ENCODE measurements at places on chromosomes 12 and 14. TPM values are rescaled to one million over a fixed set of nuclear protein-coding genes. Genes with fewer than 3 reads are reported as not detected.
A peak's percentile ranks its signal among the peaks of the same experiment; 100 is the strongest.

DNA sequence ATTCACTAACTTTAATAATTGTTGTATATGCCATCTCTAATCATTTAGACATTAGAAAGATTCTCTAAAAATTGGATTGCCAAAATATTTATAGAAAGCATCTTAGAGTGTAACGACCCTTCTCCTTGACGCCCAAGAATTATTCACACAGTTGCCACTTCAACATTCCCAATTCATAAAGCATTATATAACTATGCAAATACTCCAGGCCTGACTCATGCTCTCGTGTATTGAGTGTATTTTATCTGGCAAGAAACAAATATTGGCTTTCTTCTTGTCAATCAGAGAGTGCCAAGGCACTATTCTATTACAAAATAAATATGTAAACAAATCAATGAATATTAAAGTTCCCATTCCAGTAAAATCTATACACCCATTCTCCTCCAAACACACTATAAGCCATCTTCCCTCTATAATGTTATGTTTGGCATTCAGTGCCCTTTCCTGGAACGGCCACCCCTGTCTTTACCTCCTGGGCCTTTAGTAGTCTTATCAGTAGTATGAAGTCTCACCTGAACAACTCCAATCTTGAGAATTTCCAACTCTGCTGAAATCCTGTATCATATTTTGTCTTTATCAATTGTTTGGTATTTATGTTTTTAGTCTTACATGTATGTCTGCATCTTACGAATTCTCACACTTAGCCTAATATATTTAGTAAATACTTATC, 182.6 kb downstream of the PIK3C2G start:
- no peak for DNase-seq

The REM2 gene
- 0.74 TPM for polyA plus RNA-seq

DNA sequence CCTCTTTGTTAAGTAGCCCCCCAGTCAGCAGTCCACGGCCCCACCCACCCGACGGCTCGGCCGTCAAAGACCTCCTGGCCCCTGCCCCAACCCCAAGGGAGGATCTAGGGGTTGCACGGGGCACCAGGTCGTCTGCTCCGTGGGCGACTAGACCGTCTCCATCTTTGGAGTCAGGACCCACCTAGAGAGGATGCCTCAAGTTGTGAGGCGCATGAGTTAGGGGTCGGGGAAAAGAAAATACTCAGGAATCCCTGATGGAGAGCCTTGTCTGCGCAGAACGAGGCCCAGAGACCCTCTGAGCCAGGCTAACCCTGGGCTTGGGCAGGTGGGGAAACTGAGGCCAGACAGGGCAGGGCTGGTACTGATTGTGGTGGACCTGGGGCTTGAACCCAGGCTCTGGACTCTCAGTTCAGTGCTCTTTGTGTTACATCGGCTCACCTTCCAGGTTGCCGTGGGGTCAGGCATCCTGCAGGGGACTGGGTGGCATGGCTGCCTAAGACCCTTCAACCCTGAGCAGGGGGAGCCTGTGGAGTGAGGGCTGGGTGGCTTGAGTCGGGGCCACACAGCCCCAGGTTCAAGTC, 839 bp downstream of the OTUB2 start:
- DNase-seq: no peak

- DNase-seq: no peak
Observed at GRCh38 chr12:133129368-133130037, 571 bp downstream of the ZNF891 start.

DNA sequence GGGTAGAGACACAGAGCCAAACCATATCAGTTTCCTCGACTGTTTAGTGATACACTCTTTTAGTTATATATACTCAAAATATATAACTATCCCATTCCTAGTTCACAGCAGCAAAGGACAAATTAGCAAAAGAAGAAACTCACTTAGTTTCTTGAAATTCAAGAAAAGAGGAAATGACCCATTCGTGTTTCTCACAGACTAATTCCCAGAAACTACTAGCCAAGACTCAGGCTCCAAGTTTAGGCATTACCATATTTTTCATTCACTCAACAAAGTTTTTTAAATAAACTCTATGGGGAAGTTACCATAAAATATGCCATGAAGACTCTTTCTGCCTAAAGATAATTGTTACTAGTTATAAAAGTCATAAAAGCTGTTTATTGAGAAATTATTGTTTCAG, 152.3 kb upstream of the DAAM1 start:
- no peak for DNase-seq

The SAV1 gene
- polyA plus RNA-seq: 6.9 TPM

The HOXC6 gene
- not detected for polyA plus RNA-seq

DNA sequence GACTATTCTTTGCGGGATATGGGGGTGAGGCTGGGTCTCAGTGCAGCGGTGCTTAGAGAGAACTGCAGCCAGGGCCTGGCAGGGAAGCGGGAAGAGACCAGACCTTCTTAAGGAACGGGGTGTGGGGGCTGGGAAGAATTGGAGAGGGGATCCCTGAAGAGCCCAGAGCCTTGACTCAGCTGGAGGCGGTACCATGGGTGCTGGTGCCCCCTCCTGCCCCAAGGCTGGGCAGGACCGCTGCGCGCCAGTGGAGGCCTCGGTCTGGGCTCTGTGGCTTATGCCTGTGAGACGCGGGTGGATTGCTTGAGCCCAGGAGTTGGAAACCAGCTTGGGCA, 1.3 kb upstream of the RNU7-1 start:
- no peak for DNase-seq

The FOXA1 gene
- polyA plus RNA-seq: not detected

GRCh38 chr14:99945732-99946651, 119.2 kb upstream of the EVL start:
- peak; percentile 9 for DNase-seq

GRCh38 chr12:46546634-46547273, 174.2 kb upstream of the SLC38A2 start:
- DNase-seq: peak; percentile 36

The PTPN21 gene
- polyA plus RNA-seq: not detected

GRCh38 chr12:96140174-96140573, 54.0 kb upstream of the ELK3 start:
- DNase-seq: no peak

The OR6J1 gene
- not detected for polyA plus RNA-seq

GRCh38 chr12:84723988-84724387, 188.6 kb downstream of the SLC6A15 start:
- no peak for DNase-seq

GRCh38 chr14:68466491-68466977, 326.3 kb downstream of the ZFP36L1 start:
- DNase-seq: no peak

The CLEC14A gene
- not detected for polyA plus RNA-seq

- no peak for DNase-seq
Observed at GRCh38 chr12:26939953-26940352, 1.7 kb downstream of the FGFR1OP2 start.

The CCDC59 gene
- polyA plus RNA-seq: 94.0 TPM

DNA sequence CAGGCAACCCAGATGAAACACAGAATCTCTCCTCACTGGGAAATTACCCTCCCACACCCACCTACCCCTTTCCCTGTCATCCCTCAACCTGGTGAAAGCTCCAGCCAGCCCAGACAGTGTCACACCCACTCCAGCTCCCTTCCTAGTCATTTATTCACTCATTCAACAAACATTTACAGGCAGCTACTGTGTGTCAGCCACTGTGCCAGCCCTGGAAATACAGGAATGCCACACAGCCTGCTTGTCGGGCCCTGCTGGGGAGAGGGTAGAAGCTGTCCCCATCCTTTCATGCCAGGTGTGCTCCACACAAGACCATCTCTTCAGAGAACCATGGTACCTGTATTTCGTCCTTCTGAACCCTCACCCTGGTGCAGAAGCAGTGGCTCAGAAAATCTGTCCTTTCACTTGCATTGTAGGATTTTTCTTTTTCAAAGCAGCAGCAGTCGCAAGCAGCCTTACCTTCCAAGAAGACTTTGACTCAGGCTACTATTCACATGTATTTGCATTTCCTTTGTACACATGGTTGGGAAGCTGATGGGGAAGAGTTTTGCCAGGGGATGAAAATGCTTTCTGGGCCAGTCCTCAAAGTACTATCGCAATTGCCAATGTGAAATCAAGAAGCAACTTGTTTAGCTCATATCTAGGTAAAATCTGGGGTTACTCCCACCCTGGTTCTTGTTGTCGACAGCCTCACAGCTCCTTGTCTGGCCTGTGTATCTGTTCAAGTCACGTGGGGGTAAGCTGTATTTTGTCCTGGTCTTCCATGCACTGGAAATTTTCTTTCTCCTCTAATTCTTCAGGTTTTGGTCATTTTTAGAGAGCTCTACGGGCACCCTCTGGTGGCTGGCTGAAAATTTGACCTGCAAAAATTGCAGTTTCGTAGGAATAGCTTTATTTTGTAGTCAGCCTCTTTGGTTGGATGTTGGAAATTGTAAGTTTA, 147.4 kb upstream of the EGLN3 start:
- no peak for DNase-seq

DNA sequence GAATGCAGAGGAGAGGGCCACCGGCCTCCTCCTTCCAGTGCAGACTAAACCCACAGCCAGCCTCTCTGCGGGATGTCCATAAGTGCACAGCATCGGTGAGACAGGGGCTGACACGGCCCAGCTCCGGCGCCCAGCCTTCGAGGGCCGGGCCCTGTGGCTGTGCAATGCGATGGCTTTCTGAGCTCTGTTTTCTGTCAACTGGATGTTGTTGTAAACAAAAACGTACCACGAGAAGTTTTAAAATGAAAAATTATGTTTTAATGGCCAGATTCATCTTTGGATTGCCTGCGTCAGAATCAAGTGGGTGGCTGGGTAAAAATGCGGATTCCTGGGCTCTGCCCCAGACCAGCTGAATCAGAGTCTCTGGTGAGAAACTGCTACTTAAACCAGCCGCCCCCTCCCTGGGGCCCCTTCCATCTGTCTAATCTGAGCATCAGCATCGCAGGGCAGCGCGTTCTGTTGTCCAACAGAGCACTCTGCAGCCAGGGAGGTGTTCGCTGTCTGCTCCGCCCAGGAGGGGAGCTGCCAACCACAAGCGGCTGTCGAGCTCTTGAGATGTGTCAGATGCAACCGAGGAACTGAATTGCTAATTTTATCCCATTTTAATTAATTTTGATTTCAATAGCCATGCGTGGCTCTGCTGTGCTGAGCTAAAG, 133.4 kb downstream of the RFLNA start:
- DNase-seq: peak; percentile 51

DNA sequence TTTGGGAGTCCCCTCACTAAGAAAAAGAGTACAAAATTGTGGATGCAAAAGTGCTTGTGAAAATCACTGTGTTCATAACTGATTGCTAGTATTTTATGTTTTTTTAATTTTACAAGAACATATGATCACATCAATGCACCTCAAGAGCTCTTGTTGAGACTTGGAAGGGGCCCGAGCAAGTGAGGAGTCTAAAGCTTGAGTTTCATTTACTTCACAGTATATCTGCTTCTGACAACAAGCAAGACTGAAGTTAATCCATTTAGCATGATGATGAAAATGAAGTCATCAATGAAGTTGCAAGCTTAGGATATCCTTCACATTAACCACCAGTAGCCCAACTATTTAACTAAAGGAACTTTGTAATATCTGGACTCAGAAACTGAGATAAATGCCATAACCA, 182.5 kb upstream of the DIO2 start:
- no peak for DNase-seq

The PLEKHG7 gene
- polyA plus RNA-seq: not detected

The PSMB5 gene
- 25.6 TPM for polyA plus RNA-seq

DNA sequence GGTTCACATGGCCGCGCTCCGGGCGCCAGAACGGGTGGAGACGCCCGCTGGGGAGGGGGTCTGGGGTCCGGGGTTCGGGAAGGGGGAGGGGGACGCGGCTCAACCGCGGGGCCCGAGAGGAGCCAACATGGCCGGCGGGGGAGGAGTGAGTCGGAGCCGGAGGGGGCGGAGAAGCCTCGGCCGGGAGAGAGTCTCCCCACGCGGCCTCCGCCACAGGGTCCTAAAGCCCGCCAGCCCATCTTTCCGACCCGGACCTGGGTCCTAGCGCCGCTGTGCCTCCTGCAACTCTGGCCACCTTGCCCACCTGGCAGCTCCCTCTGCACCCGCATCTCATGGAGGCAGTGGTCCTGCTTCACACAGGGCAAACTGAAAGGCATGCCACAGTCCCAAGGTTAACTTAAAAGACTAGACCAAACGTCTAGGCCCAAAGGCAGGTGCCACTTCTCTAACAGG, at the start of gene BAZ2A:
BAZ2A (minus strand) TSS at position 147 of the 453 bp plus-strand sequence. CDS start 12,796 bp downstream, outside the sequence.
- peak; percentile 85 for DNase-seq

GRCh38 chr12:89783359-89784060, 74.9 kb upstream of the ATP2B1 start:
- DNase-seq: no peak

GRCh38 chr12:120225852-120226640, 25.1 kb upstream of the RPLP0 start:
- DNase-seq: no peak

DNA sequence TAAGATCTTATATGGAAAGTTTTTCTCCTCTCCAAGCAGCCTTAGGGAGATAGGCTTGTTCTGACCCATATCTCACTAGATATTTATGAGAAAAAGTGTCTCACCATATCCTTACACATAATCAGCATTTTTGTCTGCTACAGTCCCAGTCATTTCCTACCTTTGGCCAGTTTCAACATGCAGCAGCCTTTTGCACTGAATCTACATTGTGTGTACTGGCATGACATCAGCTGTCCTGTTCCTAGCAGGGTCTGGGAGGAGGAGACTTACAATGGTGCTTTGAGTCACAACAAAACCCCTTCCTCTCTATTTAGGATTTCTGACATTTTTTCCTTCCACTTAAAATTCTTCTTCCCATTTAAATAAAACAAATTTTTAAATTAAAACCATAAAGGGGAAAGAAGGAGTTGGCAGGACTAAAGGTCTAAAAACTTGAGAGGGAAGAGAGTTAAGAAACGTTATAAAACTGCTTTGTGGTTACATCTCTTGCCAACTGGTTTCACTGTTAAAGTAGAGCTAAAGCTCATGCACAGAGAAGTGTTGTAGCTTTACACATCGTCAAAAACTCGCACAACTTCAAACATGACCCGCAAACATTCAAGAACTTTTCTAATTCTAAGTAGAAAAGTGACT, 53.3 kb upstream of the CERS5 start:
- DNase-seq: no peak

DNA sequence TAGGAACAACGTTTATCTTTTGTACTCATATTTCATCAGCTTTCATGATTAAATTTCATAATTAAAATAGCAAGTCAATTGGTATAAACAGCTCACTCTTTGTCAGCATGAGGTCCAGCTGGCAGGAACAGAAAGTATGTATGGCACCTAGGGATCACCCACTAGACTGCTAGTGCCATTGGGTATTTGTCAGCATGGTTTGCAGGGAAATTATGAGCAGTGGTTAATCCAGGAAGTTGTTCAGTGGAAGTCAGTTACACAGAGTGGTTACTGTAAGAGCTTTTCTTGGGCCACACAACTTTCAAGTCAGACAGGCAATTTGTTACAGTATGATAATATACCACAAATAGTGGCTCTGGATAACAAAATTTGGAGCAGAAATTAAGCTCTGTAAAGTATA, 340.3 kb upstream of the RGS6 start:
- DNase-seq: no peak

The OR4E1 gene
- polyA plus RNA-seq: not detected

DNA sequence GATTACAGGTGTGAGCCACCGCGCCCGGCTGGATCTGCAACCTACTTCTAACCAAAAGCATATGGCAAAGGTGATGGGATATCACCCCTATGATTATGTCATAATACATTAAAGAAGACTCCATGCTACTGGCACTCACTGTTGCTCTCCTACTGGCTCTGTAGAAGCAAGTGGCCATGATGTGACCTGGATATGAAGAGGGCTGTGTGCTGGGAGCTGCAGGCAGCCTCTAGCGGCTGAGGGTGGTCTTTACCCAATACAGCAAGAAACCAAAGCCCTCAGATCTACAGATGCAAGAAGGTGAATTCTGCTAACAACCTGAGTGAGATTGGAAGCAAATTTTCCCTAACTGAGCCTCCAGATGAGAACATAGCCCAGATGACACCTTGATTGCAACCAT, 34.2 kb upstream of the TRIM9 start:
- DNase-seq: no peak

The OVCH1 gene
- not detected for polyA plus RNA-seq

GRCh38 chr12:105459760-105460330, 129.4 kb downstream of the C12orf75 start:
- no peak for DNase-seq

Measured in immature natural killer cell (primary cell).